ENCODE measurements at places on chromosomes 3 and 15.

DNA sequence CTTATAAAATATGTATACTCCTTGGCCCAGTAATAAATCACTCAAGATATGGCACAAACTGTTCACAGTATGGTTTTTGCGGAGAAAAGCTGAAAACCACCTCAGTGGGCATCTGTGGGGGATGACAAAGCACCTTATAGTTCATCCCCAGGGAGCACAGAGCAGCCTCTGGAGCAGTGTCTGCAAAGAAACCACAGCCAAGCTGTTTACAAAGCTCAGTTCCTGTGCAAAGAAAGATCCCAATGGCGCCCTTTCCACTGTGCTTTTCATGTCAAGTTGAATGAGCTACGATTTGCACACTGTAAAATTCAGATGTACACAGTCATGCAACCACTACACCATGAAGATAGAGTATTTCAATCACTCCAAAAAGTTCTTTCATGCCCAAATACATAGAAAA is 2.5 kb upstream of the EFCC1 start:
- no peak for DNase-seq

DNA sequence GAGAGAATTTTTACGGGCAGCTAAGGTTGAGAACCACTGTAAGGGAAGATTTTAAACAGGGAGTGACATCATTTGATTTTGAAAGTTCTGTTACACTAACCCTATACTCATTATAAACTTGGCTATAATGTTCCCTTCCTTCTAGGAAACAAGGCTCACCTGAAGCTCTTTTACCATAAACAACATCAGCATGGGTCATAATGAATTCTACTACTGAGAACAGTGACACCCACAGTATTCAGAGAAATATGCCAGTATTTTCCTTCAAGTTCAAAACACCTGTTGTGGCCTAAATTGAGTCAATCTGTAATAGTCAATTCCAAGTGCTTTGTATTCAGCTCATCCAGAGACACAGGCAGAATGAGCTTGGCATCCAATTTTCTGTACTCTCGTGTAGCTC is 175.3 kb upstream of the STT3B start:
- DNase-seq = no peak

- DNase-seq = no peak
These were observed 315.7 kb upstream of the GADL1 start for GRCh38 chr3:31210068-31210645.

DNA sequence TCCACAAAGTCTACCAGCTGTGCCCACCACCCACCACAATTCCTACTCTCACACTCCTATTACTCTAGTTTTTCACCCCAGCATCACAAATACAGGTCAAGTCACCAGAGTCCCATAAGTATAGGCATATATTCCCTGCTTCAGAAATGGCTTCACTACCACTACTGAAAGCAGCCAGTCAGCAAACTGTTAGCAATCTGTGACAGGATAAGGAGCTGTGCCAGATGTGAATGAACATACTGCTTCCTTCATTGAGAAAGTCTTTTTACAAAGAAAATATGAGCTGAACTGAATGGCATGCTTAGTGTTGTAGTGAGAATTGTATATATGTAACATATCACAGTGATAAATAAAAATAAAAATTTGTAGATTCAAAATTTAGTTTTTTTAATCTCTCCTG is 76.8 kb downstream of the C3orf85 start:
- no peak for DNase-seq

DNA sequence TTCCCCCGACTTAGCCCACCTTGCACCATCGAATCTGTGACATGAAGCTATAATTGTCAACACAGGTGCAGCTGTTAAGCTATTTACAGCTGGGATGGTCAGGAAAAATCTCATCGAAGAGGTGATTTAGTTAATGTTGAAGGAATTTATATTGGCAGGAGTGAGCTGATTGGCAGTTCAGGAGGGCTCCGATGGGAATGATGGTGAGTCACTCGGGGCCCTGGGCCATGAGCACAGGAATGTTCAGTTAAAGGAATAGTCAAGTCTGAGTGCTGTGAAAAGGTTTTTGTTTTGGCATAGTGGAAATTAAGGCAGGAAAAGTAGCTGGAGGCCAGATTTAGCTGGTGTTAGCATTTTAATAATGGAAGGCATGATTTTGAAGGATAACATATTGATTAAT is 95.7 kb downstream of the OXSM start:
- DNase-seq = no peak

DNA sequence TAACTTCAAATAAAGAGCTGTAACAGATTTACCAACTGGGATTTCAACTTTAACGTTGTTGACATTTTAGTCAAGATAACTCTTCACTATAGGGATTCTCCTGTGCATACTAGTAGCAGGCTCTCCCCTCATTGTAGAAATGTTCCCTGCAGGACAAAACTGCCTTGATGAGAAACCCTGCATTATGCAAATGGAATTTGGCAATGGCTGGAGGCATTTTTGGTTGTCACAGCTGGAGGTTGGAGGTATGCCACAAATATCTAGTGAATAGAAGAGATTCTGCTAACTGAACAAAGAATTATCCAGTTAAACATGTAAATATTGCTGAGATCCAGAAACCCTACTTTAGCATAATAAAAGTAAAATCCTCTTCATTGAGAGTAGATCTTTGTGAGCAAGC is 928.8 kb upstream of the ALCAM start:
- DNase-seq = no peak

DNA sequence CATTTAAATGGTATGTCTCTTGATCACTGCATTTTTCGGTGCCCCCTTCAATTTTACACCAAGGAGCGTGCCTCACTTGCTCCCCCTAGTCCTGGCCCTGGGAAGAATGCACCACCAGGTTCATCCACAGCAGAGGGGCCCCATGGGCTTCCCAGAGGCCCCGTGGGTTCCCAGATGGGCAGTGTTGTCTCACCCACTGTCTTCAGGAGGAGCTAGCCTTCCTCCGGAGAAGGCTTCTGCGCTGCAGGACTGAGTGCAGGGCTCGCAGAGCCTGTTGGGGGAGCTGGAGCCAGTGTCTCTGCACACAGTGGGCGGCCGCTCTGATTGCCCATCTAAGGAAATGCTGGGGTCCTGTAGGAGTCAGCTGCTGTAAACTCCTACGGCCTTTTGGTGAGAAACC is 45.9 kb downstream of the POLR2M start:
- no peak for DNase-seq

DNA sequence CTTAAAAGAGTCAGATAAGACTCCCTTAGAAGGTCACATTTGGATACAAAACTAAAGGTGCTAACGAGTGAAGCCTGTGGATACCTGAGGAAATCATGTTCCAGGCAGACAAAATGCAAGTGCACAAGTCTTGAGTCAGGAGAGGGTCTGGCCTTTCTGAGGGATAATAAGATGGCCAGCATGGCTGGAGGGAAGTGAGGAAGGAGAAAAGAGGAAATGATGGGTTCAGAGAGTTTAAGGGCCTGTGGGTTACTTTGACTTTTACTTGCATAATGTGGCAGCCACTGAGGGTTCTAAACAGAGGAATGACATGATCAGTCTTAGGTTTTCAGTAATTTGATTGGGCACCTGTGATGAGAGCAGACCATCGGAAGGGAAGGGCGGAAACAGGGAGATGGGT is 3.5 kb upstream of the ROPN1B start:
- DNase-seq = no peak

DNA sequence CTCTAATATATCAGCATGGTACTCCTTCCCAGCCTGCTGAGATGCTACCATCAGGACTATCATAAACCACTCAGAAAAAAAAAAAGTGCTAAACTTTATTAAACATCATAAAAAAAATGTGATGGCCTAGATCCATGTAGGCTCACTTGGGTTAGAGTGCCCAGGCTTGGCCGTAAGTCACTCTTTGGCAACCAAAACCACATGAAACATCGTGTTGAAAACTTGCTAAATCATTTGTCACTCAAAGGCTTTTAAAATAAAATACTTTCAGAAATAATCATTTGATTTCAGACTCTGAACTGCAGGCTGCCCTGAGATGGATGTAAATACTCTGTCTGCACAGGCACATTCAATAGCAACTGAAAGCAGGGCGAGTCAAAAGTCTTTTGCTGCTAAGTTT is 78.4 kb upstream of the WNT5A start:
- DNase-seq = no peak

- DNase-seq = no peak
These were observed 110.1 kb upstream of the PLXNA1 start for GRCh38 chr3:126872701-126873342.

GRCh38 chr15:58440922-58441321 is 9.1 kb downstream of the LIPC start:
- DNase-seq = no peak

GRCh38 chr3:24683633-24684384 is 189.2 kb upstream of the THRB start:
- no peak for DNase-seq
